A549 treated with CORT108297 at 1 μM for 4 hours (cell line): ENCODE measurements at places on chromosomes 6 and 20. TPM values are rescaled to one million over a fixed set of nuclear protein-coding genes. Genes with fewer than 3 reads are reported as not detected.

Gene PACRG
- total RNA-seq = 0.12 TPM in 1 of 5 replicates, not detected in the others

Gene DSP
- 32.3 to 49.0 TPM (median 42.9 TPM) in 5 replicates for total RNA-seq

Gene CNR1
- 0.39 to 1.1 TPM (median 0.57 TPM) in 5 replicates for total RNA-seq

Gene CDSN
- total RNA-seq = 0.03 TPM in 1 of 5 replicates, not detected in the others

Gene MEP1A
- not detected in 5 replicates for total RNA-seq

Gene POM121L2
- total RNA-seq = 0.02 to 0.04 TPM in 2 of 5 replicates, not detected in the others

Gene NOX3
- total RNA-seq = not detected in 5 replicates

Gene SRSF12
- total RNA-seq = 0.82 to 1.5 TPM (median 1.3 TPM) in 5 replicates

Gene C20orf202
- 0.05 to 0.13 TPM (median 0.07 TPM) in 3 of 5 replicates, not detected in the others for total RNA-seq

Gene SLC22A7
- not detected in 5 replicates for total RNA-seq

Gene PLEKHG1
- 0.28 to 0.57 TPM (median 0.40 TPM) in 5 replicates for total RNA-seq

Gene PKHD1
- total RNA-seq = not detected in 5 replicates

Gene PAK5
- total RNA-seq = not detected in 5 replicates

Gene GRIK2
- 0.30 to 0.48 TPM (median 0.35 TPM) in 5 replicates for total RNA-seq

Gene HSPA1L
- total RNA-seq = 1.5 to 2.2 TPM (median 1.8 TPM) in 5 replicates

Gene BIRC7
- 2.0 to 4.7 TPM (median 3.2 TPM) in 5 replicates for total RNA-seq

Gene TENT5A
- 0.77 to 1.4 TPM (median 1.1 TPM) in 5 replicates for total RNA-seq

Gene PET117
- total RNA-seq = 19.5 to 30.1 TPM (median 26.6 TPM) in 5 replicates

Gene NDUFAF4
- total RNA-seq = 33.2 to 60.0 TPM (median 51.4 TPM) in 5 replicates

Gene IL17F
- total RNA-seq = not detected in 5 replicates

Gene TSBP1
- not detected in 5 replicates for total RNA-seq

Gene MATN4
- total RNA-seq = 0.06 to 0.14 TPM (median 0.12 TPM) in 5 replicates

Gene PRDM13
- total RNA-seq = 0.54 to 1.2 TPM (median 1.1 TPM) in 5 replicates
